ENCODE measurements at places on chromosomes 2 and 18. TPM values are rescaled to one million over a fixed set of nuclear protein-coding genes. Genes with fewer than 3 reads are reported as not detected.

CRYGD gene
- total RNA-seq = not detected

COLEC12 gene
- total RNA-seq = 15.8 TPM

PLGLB2 gene
- 2.9 TPM for total RNA-seq

PLCD4 gene
- total RNA-seq = 33.6 TPM

ALK gene
- total RNA-seq = not detected

MALL gene
- total RNA-seq = 28.4 TPM

AUP1 gene
- total RNA-seq = 74.4 TPM

CELF4 gene
- 1.6 TPM for total RNA-seq

- DNase-seq = no peak
Measured at GRCh38 chr2:151277067-151277466, 12.4 kb downstream of the NMI start.

GRCh38 chr2:240922982-240923537 is 16.9 kb downstream of the CROCC2 start:
- peak; percentile 19 for DNase-seq

DNA sequence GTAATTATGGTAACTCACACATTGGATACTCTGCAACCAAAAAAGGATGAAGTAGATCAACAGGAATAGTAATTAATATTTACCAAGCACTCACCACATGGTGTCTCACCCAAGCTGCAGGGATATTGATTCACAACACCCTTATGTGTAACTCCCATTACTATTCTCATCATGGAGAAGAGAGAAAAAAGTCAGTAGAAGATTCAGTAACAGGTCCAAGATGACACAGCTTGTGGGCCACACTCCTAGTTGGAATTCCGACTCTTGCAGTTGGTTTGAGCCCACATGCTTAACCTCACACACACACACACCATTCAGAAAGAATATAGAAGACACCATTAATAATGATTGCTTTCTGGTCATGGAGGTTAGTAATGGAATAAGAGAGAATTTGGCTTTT is 1.7 kb upstream of the MLPH start:
- no peak for DNase-seq

DNA sequence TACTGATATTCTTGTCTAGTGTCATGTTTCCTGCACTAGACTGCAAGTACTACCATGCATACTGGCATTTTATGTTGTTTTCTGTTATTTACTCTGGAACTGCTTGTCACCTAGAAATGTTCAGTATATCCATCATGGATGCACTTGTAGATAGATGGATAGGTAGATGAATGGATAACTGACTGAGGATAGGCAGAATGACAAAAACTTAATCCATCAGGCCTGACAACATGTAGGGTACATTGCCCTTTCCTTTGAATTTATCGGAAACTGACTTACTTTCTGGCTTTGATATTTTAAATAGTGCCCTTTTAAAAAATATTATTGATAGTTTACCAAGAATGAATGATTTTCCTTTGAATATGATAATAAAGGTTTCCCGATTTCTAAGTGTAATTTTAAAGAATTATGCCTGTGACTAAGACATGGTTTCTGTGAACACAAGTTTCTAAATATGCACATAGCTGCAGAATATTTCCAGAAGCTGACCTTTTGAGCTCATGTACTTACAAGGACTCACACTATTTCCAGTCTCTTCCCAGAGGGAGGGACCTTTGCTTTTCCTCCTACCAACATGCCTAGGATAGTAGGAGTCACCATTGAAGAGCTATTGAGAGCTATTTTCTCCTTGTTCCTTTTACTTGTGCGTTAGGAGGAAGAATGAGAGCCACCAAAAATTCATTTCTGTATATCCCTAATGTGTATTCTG is 81.3 kb downstream of the ANKRD12 start:
- peak; percentile 11 for DNase-seq

DNA sequence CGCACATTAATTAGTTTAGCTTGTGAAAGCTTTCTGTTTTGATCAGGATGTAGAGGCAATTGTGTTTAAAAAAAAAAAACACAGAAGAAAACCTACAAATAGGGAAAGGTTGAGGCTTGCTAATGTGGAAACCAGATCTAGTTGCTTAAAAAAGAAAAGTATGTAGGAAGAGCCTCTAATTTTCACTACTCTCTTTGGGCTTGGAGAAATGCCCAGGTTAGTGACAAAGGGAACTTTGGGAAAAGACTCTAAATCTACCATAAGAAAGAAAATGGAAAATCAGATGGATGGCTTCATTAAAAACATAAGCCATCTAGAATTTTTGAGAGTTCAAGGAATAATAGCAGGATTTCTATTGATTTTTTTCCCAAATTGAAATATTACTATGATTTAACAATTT is 47.3 kb upstream of the SLC38A11 start:
- no peak for DNase-seq

GRCh38 chr2:178315078-178315477 is 120.8 kb downstream of the OSBPL6 start:
- no peak for DNase-seq

GRCh38 chr2:74938264-74938663 is 20.2 kb upstream of the POLE4 start:
- no peak for DNase-seq

DNA sequence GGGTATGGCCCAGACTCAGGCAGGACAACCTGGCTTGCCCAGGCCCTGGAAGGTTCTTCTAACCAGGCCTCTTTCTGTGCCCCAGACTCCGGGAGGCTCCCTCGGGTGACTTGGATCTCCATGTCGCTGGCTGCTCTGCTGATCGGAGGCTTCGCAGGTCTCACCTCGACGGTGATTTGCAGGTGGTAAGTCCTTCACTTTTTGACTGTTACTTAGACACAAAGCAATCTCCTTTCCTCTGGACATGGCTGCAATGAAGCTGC is 103.5 kb downstream of the TPO start:
- no peak for DNase-seq

GRCh38 chr18:23776306-23776705 is 87.1 kb downstream of the LAMA3 start:
- DNase-seq = no peak

- DNase-seq = no peak
Measured at GRCh38 chr2:47420214-47420613, 17.3 kb downstream of the MSH2 start.

- peak; percentile 19 for DNase-seq
Measured at GRCh38 chr2:240933048-240933965, 27.2 kb downstream of the CROCC2 start.

DNA sequence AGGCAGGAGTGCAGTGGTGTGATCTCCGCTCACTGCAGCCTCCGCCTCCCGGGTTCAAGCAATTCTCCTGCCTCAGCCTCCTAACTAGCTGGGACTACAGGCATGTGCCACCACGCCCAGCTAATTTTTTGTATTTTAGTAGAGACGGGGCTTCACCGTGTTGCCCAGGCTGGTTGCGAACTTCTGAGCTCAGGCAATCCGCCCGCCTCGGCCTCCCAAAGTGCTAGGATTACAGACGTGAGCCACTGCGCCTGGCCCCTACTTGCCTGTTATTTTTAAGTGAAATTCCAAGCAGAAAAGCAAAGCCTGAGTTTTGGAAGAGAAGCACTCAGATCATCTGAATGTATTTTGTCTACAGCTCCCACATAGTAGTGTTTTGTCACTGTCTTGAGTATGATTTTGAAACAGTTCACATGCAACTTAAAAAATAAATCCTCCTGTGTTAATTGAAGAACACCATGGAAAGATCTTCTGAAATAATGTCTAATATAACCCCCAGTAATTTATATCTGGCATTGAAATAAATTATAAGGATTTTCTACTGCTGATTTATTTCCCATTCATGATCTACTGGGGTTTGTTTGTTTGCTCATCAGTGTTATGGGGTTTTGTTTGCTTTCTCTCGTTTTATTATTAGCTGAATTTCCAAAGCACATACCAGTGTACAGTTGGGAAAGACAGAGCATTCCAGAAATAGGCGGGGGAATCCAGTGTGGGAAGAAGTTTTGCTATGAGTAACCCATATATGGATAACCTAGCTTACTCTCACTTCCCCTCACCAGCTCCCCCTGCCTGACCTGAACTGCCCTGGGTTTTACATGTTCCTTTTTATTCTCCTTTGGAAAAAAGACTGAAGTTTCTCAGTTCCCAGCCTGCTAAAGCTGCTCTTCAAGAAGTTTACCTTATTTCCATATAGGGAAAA is 80.1 kb upstream of the MAP3K20 start:
- DNase-seq = no peak

DNA sequence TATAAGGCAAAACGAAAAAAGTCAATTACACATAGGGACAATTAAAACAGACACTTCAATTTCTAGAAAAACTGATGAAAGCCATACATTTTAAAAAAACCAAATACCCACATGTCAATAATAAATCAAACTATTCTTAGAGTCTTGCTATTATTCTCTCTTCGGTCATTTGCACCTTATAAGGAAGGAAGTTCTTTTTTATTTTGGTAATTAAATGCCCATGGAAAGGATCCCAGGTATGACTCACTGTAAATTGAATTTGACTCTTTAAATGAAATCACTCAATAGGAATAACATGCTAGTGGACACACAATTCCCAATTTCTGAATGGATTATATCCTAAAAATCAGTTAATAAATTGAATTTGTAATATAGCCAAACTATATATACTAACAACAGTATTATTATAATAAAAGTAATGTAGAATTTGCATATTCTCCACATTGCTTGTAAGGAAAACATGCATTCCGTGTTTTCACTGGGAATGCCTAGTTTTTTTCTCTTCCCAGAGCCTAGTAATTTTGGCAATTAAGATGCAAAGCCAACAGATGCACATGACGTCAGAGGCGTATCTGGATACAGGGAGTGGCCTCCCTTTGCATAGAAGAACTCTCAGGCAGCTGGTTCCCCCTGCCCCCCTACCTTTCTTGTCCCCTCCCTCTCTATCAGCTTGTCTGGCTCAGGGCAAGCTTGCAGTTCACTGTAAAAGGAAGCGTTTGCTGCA is 153.5 kb upstream of the PGAP1 start:
- no peak for DNase-seq

- DNase-seq = peak; percentile 72
Measured at GRCh38 chr2:88626171-88627054, 851 bp downstream of the EIF2AK3 start.

- DNase-seq = no peak
Measured at GRCh38 chr18:26482569-26482968, 65.8 kb downstream of the KCTD1 start.

- DNase-seq = no peak
Measured at GRCh38 chr2:165958313-165958960, 4.9 kb upstream of the TTC21B start.

DNA sequence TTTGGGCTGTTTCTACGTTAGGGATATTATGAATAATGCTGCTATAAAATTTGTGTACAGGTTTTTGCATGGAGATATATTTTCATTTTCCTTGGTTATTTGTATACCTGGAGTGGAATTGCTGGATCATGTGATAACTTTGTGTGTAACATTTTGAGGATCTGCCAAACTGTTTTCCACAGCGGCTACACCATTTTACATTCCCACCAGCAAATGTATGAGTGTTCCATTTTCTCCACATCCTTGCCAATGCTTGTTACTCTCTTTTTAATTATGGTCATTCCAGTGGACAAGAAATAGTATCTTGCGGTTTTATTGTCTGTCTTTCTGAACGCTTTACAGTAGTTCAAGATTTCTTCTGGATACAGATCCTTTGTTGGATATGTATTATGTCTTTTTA is 13.6 kb downstream of the GORASP2 start:
- DNase-seq = no peak

GRCh38 chr2:9769171-9770005 is 73.9 kb upstream of the TAF1B start:
- peak; percentile 73 for DNase-seq

GRCh38 chr2:14011190-14011589 is 621.3 kb upstream of the LRATD1 start:
- no peak for DNase-seq

All from stomach (tissue), 19 donors.